T-helper 2 cell (primary cell): ENCODE measurements at places on chromosomes 12 and 14.

- no peak for DNase-seq
These were observed 312.5 kb upstream of the PDE3A start for GRCh38 chr12:20055856-20056255.

GRCh38 chr14:29955087-29955486, 27.4 kb upstream of the PRKD1 start:
- no peak for DNase-seq

DNA sequence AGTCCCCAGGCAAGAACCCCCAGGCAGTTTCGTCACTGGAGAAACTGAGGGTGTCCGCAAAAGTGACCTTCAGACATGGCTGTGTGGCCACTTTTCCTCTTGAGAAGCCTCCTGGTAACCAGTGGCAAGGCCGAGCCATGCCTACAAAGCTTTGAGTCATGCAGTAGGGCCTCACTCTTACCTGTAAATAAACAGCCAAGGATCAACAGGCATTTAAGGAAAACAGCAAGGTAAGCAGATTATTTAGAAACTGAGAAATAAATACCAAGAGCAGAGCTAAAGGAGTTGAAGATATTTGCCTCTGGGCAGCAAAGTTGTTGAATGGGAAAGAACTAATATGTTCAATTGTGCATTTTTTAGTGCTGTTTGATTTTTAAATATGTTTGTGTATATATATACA, 141.0 kb upstream of the BCL2L14 start:
- DNase-seq, result no peak

GRCh38 chr14:47857646-47858045, 182.2 kb upstream of the MDGA2 start:
- DNase-seq, result no peak

- DNase-seq, result peak; percentile 12
These were observed 1.3 kb downstream of the TRIM9 start for GRCh38 chr14:51093371-51094281.

DNA sequence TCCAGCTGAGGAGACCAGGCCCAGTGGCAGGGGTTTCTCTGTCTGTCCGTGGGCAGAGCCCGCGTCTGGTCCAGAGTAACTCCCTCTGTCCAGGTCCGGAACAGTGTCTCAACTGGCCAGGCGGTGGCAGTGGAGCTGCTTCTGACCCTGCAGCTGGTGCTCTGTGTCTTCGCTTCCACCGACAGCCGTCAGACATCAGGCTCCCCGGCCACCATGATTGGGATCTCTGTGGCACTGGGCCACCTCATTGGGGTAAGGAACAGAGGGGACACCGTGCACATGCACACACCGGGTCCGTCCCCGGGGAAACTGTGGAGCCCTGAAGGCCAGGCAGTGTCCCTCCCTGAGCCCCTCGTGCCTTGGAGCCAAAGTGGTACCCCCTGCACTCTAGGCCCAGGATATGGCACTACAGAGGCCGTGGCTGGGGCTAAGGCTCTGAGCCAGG, 1.5 kb downstream of the AQP6 start:
- no peak for DNase-seq

GRCh38 chr12:81597928-81598604, 161.1 kb downstream of the PPFIA2 start:
- DNase-seq, result no peak

DNA sequence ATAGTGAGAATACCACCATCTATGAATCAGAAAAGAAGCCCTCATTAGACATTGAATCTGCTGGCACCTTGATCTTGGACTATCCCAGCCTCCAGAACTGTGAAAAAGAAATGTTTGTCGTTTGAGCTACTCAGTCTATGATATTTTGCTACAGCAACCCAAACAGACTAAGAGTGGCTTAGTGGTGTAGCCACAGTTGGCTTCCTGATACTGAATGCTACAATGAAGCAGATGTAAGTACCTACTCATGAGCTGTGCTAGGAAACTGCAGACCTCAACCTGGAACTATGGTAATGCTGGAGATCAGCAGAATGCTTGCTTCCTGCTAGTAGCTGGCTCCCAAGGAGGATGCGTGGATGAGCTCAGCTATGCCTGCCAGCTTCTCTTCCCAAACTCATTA, 268.6 kb upstream of the CRY1 start:
- DNase-seq, result no peak

- no peak for DNase-seq
These were observed 255.7 kb upstream of the TMPO start for GRCh38 chr12:98259693-98260092.

DNA sequence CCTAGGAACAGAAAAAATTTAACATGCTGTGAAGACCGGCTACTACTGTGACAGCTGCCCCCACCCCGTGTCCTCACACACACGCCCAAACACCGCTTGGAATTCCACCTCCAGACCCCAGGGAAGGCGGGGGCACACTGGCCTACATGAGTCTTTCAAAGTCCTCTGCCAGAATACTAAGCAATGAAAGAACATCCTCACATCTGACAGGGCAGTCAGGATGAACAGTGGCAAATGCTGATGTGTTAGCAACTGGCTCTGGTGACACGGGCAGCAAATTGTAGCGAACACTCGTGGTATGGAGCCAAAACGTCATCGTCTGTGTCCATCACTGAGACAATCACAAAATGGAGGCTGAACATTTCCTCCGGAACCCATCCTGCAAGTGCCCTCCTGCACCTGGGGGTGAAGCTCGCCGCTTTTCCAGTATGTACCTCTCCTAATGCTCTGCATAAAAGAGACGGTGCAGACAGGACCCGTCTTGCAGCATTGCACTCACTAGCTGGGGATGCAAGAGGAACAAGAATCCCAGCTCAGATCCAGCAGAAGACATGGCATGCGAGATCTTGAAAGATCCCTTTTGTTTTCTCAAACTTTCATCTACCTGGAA, 94.8 kb downstream of the BCL11B start:
- DNase-seq, result no peak

- no peak for DNase-seq
These were observed 11.7 kb upstream of the CACNA2D4 start for GRCh38 chr12:1929985-1930802.

DNA sequence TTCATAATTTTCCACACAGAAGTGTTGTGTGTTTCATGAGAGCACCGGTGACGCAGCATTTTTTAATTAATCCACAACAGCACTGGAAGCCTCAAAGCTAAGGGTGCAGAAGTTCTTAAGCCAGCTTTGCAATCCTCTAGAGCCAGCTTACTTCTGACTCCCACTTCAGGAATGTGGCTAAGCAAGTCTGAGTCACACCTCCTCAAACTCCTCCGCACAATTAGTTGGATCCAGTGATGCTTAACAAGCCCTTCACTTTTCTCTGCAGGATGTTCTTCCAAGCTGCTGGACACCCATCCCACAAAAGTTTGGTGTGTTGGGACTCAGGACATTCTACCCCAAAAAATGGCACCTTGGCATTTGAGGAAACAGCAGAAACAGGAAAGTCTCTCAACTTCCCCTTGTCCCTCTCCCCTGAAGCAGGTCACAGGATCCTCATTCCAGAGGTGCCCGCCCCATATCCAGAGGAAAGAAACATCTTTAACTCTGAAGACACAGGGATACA, 210.0 kb downstream of the PPM1H start:
- DNase-seq, result no peak

DNA sequence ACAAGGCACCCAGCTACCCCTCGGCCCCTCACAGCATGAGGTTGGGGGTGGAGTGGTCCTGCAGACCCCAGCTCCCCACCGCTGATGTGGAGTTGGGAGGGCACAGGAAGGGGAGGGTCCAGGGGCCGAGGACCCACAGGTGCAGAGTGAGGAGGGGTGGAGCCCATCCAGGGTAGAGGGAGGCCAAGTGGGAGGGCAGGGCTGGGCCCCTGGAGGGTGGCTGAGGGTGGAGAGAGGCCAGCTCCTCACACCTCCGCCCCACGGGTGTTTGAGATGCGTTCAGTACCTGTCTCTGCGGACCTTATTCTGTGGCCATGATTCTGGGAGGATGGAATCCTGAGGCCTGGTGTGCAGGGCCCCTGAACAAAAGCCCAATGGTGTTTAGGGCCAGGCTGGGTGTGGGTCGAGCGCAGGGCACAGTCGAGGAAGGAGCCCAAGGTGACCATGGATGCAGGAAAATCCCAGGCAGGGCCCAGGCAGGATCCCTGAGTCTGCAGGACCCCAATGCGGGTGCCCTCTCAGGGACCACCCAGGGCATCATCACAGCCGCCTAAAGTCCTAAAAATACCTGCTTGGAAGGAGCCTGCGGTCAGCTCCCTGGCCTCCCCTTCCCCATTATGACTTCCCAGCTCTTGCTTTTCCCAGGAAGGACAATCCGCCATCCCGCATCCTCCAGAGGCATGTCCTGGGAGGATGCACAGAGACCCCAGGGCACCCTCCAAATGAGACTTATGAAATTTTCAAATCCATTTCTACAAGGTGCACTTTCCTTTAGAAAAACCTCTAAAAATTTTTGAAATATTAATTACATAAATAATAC, 377.1 kb upstream of the SFSWAP start:
- DNase-seq, result no peak

DNA sequence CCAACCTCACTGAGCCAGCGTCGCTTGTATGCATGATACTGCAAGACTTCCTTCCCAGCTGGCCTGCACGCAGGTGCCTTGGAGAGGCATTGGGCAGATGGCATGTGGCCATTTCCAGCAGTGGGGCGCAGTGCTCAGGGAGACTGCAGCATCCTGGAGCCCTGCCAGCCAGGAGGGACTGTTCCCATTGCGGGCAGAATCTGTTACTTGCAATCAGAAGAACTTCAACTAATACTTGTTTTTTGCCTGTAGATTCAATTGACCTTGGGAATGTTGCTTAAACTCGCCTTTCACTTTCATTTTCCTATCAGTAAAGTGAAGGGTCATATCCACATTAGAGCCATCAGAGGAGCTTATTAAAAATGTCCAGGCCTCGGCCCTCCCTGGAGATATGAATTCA, 29.8 kb downstream of the ANKRD9 start:
- no peak for DNase-seq

DNA sequence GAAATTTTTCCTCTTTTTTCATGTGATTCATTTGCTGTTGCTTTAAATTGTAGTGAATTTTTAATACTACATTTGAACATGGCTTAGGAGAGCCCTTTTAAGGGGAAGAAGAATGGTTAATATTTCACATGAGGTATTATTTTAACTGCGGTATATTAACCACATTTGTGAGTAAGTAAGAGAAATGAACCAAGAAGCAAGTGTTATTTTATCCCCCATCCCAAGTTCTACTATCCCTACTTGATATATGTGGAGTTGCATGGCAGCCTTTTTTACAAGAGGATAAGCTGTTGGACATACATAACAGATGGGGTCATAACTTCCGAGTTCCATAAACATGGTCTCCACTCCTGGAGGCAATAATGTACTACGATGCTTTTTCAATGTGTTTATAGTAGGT, 623.3 kb downstream of the LRFN5 start:
- no peak for DNase-seq

GRCh38 chr12:69243099-69244084, 4.0 kb downstream of the CPSF6 start:
- DNase-seq, result no peak

DNA sequence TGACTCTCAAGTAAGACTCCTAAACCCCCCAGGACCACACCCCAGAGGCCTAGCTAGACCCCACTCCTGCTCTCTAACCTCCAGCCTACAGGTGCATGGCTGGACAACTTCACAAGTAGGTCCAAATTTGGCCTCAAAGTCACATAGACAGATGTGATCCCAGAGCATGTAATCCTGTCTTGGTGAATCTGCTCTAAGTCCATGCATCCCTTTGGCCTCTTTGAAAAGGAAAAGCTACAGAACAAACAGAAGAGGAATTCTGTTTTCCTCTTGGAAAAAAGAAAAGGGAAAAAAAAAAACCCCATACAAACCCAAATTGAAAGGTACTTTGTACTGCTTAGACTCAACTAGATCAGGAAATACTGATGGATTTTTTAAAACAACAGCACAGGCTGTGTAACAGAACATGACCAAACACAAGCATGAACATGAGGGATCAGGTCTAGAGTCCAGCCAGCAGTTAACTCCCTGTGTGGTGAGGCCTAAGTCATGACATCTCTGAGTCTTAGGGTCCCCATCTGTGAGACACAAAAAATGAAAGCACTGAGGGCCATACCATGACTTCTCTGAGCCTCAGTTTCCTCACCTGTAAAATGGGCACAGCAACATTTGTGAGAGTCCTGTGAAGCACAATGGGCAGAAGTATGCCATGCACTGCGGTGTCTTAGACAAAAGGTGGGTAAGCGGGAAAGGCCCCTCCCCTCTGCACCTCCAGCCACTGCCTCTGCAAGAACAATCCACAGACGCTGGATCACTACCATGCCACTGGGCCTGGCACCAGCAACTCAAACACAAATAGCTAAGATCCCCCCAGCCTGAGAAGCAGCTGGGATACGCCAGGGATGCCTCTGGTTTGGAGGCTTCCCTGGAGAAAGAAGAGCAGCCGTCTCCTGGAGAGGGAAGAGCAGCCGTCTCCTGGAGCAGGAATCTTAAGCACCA, 9.9 kb downstream of the PITPNM2 start:
- DNase-seq, result no peak

GRCh38 chr14:88934351-88934806, 109.9 kb downstream of the TTC8 start:
- DNase-seq, result no peak

GRCh38 chr12:80087486-80088213, 11.7 kb upstream of the OTOGL start:
- no peak for DNase-seq

GRCh38 chr12:113066813-113067400, 10.4 kb downstream of the DTX1 start:
- no peak for DNase-seq

GRCh38 chr14:77026930-77027537, 1.5 kb downstream of the IRF2BPL start:
- DNase-seq, result peak; percentile 26

- no peak for DNase-seq
These were observed 51.7 kb downstream of the RFLNA start for GRCh38 chr12:124346425-124347168.

- DNase-seq, result no peak
These were observed 319.6 kb upstream of the RTL1 start for GRCh38 chr14:101223127-101223526.

GRCh38 chr12:131365821-131366260, 345.0 kb upstream of the SFSWAP start:
- DNase-seq, result no peak

GRCh38 chr12:111401167-111401605, 4.5 kb upstream of the SH2B3 start:
- DNase-seq, result no peak

DNA sequence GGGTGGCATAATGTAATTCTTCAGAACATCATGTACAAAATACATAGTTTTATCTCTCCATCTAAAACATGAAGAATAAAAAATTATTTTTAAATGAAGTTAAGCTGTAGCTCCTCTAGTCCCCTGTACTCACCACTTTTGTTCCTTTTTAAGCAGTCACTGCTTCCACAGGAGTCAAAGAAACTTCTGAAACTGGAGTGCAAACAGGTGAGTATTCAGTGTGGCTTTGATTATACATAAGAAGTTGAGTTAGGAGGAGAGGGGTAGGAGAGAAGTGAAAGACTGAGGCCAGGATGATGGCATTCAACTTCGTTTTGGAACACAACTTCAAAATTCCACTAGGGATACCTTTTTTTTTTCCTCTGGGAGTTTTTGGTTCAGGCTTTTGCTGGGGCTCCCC, 131.4 kb upstream of the CNTN1 start:
- DNase-seq, result no peak

- no peak for DNase-seq
These were observed 2.1 kb upstream of the UBC start for GRCh38 chr12:124916374-124917134.
